CD4-positive, alpha-beta T cell treated with Interferon alpha-2 for 1 hour (primary cell): ENCODE measurements at places on chromosomes 3 and 15.

- no peak for DNase-seq
Observed at GRCh38 chr3:9646800-9647152, 2.5 kb upstream of the MTMR14 start.

- no peak for DNase-seq
Observed at GRCh38 chr3:125395091-125395490, 20.0 kb upstream of the ZNF148 start.

DNA sequence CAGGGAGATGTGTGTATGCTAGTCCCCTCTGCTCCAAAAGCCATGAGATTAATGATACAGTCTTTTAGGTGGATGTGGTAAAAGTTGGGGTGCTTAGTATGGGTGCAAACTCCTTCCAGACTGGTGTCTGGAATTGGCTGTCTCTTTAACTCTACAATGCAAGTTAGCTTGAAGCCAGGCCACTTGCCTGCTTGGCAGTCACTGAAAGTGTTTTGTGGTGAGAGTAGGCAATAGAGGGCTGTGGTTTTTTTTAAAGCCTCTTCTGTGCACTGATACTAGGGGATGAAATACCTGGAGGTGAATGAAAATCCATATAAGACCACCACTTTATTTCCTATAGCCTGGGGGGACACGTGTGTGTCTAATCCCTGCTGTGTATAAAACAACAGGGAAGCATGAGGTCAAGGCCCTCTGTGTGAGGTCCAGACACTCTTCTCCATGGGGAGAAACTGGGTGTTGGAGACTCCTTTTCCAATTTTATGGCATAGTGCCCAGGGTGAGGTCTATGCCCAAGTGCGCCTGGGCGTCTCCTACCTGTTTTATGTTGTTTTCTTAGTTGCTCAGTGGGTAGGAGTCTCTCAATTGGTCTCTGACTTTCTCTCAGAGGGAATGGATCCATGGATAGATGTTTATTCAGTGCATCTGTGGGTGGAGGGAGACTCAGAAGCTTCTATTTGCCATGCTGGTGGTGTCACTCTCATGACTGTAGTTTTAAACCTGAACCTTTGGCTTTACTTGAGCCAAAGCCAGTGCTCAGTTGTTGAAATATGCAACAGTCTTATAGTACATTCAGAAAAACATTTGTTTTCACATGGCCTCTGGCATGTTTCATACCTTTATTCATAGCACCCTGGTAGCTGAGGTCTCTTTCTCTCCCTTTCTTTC is 327.8 kb upstream of the ATP11B start:
- DNase-seq = no peak

DNA sequence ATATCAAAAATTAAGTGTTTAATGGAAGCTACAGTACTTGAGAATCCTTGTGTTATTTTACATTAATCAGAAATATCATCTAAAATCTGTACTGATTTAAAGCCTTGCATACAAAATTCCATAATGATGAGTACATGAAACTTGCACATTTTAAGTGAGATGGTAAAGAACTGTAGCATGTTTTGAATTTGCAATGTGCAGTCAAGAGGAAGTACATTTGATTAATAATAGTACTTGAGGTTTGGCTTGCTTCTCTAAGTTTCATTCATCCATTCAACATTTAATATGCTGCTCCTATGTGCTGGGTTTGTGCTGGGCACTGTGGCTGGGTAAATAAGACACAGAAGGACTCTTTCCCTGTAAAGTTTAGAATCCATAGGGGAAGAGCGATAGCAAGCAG is 332.3 kb downstream of the CNTN3 start:
- DNase-seq = no peak

DNA sequence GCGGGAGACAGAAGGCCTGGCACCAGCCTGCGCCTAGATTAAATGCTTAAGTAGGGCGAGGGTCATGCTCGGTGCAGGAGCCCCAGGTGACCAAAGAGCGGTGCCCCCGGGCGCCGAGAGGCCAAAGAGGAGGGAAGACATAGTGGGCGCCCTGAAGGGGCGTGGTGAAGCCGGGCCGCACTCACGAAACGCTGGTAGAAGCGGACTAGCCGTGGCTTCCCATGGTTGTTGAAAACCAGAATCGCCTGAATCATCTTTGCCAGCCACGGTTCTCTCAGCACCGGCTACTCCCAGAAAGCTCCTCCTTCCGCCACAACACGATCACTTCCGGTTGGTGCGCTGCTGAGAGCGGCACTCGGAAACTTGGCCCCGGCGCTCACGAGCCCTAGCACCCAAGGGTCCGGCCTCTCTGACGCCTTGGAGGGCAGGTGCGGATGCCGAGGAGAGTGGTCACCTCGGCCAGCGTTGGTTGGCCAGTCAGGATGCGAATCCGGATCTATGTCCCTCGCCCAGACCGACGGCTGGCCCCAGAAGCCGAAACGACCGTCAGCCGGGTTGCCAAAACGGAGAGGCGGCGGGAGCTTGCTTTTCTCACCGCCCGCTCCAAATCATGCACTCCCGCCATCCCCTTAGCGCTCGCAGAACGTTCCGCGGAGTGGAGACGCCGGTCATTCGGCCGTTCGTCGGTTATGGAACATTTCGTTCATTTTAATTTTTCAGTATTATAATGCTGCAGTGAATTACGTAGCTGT is at the start of gene AP3S2:
TSS of gene AP3S2 (minus strand) at position 299 of the 752 bp plus-strand sequence. CDS start at position 254, 45 bp downstream.
- peak; percentile 85 for DNase-seq

DNA sequence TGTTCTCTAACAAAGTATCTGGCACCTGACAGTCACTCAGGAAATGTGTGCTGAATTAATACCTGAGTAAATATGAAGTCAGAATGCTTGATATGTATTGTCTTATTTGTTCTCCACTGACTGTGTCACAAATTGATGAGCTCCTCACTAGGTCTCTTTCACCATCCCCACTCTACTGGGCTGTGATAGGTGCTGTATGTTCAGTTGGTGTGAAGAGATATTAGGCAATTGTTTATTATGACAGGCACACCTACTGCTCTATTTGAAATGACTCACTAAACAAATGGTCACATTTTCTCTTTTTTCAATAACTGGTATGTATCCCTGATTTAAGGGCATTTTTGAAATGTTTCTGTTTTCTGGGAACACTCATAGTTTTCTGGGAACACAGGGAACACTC is 25.2 kb upstream of the CCDC39 start:
- DNase-seq = no peak

- no peak for DNase-seq
Observed at GRCh38 chr3:197458906-197459470, 96.8 kb downstream of the BDH1 start.

GRCh38 chr3:150145659-150146058 is 175.0 kb upstream of the PFN2 start:
- no peak for DNase-seq

GRCh38 chr15:60584355-60584998 is 105.5 kb upstream of the ICE2 start:
- DNase-seq = peak; percentile 73

- DNase-seq = no peak
Observed at GRCh38 chr15:34606545-34606944, 23.1 kb upstream of the GOLGA8B start.

DNA sequence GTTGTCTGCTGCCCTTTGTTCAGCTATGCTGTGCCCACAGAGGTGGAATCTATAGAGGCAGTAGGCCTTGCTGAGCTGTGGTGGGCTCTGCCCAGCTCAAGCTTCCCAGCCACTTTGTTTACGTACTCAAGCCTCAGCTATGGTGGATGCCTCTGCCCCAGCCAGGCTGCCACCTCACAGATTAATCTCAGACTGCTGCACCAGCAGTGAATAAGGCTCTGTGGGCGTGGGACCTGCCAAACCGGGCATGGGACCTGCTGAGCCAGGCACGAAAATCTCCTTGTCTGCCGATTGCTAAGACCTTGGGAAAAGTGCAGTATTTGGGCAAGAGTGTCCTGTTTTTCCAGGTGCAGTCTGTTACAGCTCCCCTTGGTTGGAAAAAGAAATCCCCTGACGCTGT is 26.8 kb downstream of the SLITRK3 start:
- DNase-seq = no peak

DNA sequence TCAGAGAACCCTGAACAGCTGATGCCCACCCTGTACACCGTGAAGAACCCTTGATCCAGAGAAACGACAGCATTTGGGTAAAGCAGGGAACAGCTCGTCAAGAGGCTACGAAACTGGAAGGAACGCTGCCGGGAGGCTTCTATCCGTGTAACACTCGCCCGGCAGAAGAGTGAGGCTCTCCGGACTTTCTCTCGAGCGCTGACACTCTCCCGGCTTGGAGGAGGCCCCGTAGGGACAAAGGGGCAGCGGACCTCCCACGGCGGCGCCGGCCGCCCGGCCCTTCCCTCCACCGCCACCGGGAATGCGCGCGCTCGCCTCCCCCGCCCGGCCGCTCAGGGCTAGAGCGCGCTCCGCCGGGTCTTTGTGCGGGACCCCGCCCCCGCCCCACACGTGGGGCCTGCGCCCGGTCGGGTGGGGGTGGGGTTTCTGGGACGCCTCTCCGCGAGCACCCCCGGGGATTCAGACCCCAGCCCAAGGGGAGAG is 1.7 kb downstream of the HYAL2 start:
- DNase-seq = no peak

GRCh38 chr3:17235310-17235709 is 350.6 kb downstream of the PLCL2 start:
- DNase-seq = no peak

- no peak for DNase-seq
Observed at GRCh38 chr3:58005669-58006068, 2.6 kb upstream of the FLNB start.

DNA sequence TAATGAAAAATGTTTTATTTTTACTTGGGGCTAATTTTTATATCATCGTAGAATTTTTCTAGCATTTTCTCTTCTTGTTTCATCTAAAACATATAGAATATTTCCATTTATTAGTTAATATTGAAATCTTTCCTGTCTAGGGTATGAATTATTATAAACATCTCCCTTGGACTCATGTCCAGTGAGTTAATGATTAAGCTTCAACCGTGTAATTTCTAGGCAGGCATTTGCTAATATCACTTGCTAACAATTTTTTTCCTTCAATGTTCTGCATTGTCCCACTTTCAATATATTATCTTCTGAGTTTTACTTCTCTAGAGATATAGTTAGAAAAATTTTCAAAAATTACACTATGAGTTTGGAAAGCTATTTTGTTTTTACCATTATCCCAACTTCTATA is 1371.6 kb upstream of the EPHA6 start:
- DNase-seq = no peak

DNA sequence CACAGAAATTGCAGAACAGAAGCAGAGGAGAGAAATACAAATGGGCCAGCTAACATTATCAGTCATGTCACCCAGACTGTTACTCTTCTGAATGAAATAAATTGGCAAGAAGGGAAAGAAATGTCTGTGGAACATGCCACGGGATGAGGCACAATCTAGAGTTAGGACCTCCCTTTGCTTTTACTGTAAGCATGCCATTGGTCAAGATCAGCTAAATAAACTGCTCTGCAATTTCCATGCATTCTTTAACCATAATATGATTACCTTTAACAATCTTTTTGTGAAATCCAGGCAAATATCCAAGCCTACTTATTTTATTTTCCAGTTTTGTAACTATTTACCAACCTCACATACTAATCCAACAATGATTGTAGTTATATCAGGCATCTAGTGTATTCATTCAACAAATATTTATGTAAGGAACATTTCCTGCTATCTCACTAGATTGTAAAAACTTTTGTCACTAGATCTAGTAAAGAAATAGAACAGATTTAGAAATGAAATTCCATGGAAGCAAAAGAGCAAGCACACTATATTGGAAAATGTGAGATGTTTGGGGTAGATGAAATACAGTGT is 383.4 kb downstream of the MECOM start:
- DNase-seq = no peak

DNA sequence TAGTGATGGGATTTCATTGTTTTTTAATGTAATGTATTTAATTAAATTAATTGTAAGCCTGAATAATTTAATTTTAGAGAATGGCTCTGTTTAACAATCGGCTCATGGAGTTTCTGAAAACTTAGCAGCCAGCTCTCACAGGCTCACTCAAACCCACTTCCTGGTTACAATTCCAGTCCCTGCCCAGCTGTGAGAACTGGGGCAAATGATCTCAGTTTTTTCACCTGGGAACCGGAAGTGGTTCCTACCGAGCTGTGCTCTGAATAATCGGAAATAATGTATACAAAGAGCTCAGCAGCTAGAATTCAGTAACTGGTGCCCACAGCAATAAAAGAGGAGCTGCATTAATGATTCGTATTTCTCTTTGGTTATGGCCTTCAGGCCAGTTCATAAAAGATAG is 244.3 kb upstream of the MCTP2 start:
- DNase-seq = peak; percentile 24

DNA sequence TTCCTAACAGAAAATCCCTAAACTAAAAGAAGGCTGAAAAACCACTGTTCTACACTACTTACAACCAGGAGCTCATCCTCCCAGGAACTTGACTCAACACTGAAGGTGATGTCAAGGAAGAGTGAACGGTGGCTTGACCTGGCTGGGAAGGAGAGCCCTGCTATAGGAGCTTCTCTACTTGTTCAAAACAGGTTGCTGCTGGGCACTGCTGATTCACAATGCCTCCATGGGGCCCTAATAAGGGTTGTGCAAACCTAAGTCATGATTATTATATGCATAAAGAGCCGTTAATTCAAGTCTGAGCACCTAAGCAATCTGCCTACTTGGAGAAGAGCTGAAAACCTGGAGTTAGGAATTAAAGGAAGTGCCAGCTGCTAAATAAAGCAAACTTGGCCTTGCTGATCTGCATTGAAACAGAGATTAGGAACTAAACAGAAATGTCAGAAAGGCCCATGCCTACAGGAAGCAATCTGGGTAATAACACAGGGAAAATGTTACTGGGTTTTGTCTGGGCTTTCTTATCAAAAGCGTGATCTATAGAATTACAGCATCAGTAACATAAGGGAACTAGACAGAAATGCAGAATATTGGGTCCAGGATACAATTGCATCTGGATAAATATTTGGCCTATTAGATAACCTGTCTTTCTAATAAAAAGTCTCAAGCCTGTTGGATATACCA is 243.2 kb downstream of the NEK10 start:
- no peak for DNase-seq

GRCh38 chr15:99682455-99682854 is 50.8 kb downstream of the LYSMD4 start:
- no peak for DNase-seq

DNA sequence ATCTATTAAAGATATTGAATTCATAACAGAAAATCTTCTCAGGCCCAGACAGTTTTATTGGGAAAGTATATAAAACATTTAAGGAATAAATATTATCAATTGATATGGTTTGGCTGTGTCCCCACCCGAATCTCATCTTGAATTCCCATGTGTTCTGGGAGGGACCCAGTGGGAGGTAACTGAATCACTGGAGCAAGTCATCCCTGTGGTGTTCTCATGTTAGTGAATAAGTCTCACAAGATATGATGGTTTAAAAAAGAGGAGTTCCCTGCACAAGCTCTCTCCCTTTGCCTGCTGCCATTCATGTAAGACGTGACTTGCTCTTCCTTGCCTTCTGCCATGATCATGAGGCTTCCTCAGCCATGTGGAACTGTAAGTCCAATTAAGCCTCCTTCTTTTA is 160.5 kb downstream of the ANO10 start:
- DNase-seq = no peak

- no peak for DNase-seq
Observed at GRCh38 chr15:85592148-85592547, 202.6 kb downstream of the KLHL25 start.
